ENCODE measurements at places on chromosomes 3 and 15.

GRCh38 chr15:78100886-78101285, 8.5 kb downstream of the SH2D7 start:
- DNase-seq: no peak

- DNase-seq: no peak
Measured at GRCh38 chr3:50205413-50206276, 574 bp downstream of the SLC38A3 start.

GRCh38 chr3:156358232-156358631, 196.7 kb downstream of the SSR3 start:
- no peak for DNase-seq

- DNase-seq: no peak
Measured at GRCh38 chr3:103977417-103977816, 1389.3 kb upstream of the ALCAM start.

DNA sequence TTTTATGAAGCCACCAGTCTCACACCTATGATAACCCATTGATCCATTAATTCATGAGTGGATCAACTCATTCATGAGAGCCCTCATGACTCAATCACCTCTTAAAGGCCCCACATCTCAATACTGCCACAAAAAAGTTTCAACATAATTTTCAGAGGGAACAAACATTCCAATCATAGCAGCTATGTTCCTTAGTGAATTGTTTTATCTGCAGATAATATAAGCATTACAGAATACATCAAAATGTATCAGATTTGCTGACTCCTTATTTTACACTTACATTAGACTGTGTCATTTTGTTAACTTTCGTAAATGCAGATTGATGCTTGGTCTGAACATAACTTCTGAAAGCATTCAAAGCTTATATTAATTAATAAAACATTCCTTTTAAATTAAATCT, 155.3 kb upstream of the MBNL1 start:
- no peak for DNase-seq

GRCh38 chr3:51715231-51715976, 8.5 kb downstream of the GRM2 start:
- no peak for DNase-seq

GRCh38 chr15:73284090-73284716, 84.6 kb downstream of the HCN4 start:
- DNase-seq: no peak

- no peak for DNase-seq
Measured at GRCh38 chr3:33855884-33856546, 57.6 kb downstream of the PDCD6IP start.

GRCh38 chr15:97995192-97995591, 34.7 kb downstream of the ARRDC4 start:
- DNase-seq: no peak

- no peak for DNase-seq
Measured at GRCh38 chr15:70442616-70443321, 320.6 kb downstream of the UACA start.

DNA sequence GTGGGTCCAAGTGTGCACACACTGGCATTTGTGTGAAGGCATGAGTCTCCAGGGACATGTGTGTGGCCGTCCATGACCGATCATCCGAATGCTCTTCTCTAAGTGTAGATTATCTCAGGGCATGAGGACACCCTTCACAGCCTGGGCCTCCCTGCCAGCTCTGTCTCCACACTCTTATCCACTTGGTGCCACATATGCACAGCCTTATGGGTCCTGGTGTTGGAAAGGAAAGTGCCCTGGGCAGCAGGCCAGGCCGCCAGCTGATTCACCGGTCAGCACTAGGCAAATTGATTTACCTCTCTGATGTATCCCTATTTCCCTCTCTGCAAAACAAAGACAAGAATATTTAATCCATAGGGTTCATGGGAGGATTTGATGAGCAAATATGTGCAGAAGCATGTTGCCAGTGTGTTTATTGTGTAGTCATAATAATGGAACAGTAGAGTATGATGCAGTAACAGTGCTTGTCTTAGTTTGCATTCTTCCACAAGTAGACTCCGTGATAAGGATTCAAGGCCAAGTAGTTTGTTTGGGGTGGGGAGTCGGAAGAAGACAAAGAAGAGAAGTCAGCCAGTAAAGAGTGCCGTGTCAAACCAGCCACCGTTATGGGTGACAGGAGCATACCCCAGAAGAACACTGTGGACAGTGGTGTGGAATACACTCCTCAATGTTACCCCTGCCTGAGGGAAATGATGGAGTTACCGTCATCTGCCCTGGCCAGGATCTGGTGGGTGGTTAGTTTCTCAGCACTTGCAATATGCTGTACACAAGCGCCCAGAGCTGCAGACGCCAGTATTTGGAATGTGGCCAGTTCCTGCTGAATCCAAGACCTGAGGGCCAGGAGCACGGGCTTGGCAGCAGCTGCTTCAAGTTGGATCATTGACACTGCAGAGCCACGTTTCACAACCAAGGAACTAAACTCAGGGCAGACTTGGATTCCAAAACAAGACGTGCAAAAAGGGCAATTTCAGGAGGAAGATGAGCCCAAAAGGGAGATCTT, 85.1 kb downstream of the MTHFS start:
- no peak for DNase-seq

DNA sequence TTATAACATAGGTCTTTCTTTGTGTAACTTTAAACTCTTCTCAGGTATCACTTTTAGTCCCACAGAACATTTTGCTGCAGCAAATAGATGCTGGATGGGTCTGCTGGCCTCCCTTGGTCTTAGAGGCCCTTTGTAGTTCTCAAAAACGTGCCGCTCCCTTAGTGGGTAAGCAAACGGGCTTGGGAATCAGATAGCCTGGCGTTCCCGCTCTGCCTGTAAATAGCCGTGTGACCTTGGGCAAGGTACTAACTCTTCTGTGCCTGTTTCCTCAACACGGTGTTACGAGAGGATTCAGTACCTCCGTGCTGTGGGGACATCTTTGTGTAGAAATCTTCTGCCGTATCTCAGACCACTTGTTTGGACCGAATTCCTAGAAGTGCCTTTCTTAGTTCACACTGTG, 64.4 kb downstream of the DNAJB8 start:
- DNase-seq: no peak

DNA sequence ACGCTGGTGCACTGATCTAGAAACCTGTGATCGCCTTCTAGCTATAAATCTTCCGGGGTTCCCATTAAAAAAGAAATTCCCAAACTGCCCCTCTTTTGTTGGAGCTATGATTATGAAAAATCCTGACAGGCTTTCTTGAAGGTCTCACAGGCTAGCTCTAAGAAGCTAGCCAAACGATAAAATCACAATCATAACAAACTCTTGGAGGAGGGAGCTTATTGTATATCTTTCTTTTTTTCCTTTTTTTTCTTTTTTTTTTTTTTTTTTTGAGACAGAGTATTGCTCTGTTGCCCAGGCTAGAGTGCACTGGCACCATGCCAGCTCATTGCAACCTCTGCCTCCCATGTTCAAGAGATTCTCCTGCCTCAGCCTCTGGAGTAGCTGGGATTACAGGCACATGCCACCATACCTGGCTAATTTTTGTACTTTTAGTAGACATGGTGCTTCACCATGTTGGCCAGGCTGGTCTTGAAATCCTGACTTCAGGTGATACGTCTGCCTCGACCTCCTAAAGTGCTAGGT, 72.0 kb downstream of the MYO1E start:
- DNase-seq: no peak

GRCh38 chr15:65953622-65954021, 84.3 kb downstream of the RAB11A start:
- DNase-seq: no peak

DNA sequence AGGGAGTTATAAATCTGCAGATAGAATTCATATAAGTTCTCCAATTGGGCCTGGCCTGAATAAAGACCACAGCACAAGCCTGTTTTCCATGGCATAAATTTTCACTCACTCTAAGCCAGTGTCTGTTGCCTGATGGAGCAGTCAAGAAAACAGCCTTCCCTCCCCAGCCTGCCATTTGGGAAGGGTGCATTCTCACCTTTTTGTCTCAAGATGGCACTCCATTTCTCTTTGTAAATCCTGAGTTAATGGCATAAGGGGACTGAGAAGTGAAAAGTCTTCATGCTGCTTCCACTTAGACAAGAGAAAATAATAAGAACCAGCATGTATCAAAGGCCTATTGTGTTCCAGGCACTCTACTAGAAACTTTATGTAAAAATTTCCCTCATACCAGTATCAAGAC, 115.6 kb upstream of the MANF start:
- DNase-seq: no peak

GRCh38 chr3:161471211-161471610, 25.4 kb upstream of the OTOL1 start:
- no peak for DNase-seq

DNA sequence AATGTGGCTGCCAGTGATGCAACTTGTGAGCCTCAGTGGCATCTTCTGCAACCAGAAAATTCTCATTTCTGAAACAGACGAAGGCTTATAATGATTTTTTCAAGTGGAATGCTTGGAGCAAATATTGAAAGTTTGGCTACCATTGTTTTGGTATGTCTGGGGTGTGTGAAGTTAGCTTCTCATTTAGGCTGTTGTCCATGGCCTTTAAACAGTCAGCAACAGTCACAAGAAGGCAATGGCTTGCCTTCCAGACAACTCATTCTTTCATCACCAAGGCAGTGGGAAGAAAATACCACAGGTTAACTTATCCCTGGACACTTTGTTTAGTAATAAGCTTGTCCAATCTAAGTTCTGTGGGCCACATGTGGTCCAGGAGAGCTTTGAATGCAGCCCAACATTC, 4.7 kb upstream of the BNC1 start:
- DNase-seq: no peak

DNA sequence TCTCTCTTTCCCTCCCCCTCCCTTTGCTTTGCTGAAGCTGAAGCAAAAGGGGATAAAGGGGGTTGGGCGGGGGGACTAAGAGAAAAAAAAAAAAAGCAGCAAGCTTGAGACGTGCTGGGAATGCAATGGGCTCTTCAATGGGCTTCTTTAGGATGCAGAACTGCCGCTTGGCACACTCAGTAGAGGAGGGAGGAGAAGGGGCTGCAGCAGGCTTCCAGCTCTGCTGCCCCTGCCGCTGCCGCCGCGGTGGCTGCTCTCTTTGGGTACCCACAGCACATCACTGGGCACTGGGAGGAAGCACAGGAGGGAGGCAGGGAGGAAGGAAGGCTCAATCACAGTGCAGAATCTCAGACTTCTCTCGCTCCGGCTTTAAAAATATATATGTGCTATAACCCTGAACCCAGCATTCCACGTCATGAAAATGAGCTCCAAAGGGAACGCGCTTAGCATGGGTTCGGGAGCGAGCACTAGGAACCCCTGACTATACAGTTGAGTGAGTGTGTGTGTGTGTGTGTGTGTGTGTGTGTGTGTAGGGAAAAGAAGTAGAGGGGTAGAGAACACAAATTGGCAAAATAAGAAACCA, 3.5 kb downstream of the SLITRK3 start:
- no peak for DNase-seq

DNA sequence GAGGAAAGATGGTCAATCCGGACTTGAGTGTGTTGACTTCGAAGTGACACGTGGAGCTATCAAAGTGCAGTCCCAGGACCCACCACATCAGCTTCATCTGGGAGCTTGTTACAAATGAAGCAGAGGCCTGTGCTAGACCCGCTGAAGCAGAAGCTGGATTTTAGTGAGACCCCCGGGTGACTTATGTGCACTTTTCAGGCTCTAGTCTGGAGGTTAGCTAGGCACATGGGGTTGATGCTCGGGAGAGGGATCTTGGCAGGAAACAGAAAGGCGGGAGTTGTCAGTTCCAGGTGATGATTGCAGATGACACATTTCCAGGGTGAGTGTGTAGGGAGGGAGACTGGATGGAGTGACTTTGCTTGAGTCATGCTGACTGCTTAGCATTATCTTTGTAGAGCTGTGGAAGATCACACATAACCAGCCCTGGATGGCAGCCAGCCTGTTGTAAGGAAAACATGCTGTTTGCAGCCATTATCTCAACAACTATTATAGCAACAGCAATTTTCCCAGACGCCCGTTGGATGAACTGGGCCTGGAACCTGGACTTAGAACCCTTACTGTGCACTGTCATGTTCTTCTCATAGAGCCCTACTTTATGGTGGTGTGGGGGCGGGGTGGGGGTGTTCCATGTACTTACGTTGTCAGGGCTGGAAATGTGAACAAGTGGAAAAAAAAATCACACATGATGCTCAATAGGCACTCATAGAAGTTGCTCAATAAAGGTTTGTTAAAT, 122.4 kb downstream of the THSD4 start:
- no peak for DNase-seq

DNA sequence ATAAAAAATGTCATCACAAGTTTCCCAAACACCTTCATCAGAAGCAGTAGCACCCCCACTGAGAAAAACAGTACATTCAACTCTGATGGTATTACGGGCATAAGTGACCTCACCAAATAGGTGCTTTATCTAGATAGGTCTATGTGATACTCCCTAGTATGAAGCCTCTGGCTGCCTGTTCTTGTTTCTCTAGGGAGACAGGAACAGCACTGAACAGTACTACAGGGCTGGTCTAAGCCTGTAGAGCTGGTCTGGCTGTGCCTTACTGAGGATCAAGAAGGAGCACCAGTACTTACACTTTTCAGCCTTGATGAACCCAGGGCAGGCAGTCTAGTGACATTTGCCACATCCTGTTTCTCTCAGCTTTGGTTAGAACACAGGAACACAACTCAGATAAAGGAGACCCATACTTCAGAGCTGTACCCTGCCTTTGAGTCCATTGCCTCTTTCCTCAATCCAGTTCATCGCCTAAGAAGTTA, 35.9 kb downstream of the OXNAD1 start:
- peak; percentile 63 for DNase-seq

- no peak for DNase-seq
Measured at GRCh38 chr3:37287776-37288175, 113.4 kb upstream of the LRRFIP2 start.

DNA sequence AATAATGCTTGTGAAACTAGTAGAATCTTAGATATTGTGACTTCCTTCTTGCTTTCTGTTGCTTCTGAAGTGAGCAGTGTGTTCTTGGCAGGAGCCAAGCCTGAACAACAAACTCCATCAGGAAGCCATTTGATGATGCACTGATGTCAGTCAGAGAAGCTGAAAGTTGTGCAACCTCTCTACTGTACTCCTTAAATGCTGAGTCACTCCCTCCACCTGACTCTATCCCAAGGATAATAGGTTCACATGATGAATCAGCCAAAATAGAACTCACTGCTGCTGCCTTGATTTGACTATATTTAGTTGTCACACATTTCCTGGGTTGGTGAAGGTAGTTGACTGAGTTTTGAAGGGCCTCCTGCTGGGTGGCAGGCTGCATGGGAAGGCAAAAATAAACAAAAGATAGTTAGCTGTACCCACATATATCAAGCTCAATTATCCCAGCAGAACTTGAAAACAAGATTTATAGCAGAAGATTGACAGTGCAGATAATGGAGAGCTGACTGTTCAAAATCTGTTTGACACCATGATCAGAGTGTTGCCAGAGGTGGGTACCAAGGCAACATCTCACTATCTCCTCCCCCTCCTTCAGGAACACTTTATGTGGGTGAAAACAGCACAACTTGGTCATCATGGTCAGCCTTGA, 328.4 kb upstream of the DPH6 start:
- no peak for DNase-seq

GRCh38 chr3:52609316-52609815, 73.0 kb downstream of the UQCC5 start:
- no peak for DNase-seq

- no peak for DNase-seq
Measured at GRCh38 chr3:43785551-43785950, 94.8 kb downstream of the ABHD5 start.

All from central memory CD8-positive, alpha-beta T cell (primary cell).